Germinal center (tissue), 1 donor: ENCODE measurements at places on chromosomes 11 and 22.

GRCh38 chr22:22655452-22656290, 11.3 kb downstream of the GGTLC2 start:
- no peak for DNase-seq

DNA sequence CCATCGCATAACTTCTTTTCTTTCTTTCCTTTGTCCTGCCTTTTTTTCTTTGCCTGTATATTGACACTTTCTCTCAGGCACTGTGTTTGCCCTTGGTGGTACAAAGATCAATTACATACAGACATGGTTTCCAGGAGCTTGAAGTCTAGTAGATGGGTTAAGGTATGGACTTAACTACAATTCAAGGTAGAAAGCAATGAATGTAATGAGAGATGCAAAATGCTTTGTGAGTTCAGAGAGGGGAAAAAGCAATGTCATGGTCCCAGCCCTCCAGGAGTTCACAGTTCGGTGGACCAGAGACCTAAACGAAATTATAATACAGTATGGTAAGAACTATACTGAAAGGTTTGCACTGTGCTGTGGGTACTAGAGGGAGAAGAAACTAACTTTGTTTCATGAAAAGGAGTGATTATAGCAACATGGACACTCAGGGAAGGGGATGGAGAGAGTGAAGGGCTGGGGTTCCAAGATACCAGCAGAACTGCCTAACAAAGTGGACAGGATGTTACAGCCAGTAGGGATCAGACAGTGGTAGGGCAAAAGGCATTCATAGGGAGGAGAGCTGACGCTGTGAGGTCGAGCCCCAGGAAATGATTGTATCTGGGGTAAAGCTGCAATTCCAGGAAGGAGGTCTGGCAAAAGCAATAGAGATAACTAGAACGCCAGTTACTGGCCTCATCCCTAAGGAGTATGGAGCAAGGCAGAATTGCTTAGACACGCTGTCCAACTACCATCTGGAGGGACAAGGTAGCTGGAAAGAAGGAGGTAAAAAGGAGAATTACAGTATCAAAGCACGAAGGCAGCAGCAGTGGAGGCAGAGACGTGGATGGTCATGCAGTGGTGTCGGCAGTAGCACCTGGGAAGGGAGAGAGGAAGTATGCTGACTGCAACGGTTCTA, 158.3 kb upstream of the MTMR2 start:
- DNase-seq = no peak

DNA sequence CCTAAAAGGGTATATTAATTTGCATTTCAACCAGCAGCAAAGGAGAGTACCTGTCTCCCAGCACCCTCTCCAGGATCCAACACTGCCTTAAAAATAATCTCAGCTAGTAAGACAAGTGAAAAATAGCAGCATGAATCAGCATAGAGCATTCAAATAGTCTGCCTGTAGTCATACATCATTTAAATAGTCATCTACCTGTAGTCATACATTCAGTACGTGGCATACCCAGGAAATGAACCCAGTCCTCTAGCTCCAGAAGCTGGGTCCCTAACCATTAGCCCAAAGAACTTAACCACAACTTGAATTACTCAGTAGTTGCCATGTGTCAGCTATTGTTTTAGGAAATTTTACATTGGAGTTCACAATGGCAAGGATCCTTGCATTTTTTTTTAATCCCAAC, 9.3 kb downstream of the TENM4 start:
- DNase-seq = no peak

DNA sequence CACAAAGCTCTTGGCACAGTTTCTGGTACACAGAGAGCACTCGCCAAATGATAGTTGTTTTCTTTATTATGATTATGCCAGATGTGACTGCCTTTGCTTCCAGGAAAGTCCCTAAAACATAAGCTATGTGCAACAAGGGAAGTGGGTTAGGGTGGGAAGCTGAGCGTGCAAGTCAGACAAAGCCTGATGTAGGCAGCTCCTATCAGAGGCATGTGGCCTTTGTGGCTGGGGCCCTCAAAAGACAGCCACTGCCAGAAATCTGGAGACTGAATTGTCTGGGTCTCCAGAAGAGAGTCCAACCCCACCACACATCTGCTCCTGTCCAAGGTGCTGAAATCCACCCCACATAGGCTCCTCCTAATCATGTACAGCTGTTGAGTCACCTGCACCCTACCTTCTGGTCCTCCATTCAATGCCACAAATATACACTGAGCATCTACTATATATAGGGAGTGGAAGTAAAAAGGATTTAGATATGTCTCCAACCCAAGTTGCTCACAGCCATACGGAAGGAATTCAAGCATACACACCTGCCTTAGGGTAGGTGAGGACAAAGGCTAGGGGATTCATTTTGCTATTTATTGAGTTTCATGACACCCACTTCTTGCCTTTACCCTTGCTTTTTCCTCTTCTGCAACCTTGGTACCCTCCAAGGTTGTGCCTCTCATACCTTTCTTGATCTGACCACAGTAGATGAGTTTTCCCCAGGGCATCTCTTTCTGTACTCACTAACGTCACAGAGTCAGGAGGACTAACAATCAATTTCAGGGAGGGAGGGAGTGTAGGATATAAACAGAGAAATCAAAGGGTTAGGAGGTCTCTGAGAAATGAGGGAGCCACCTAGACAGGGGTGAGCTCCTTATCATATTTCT, 12.4 kb downstream of the SEC14L3 start:
- no peak for DNase-seq

DNA sequence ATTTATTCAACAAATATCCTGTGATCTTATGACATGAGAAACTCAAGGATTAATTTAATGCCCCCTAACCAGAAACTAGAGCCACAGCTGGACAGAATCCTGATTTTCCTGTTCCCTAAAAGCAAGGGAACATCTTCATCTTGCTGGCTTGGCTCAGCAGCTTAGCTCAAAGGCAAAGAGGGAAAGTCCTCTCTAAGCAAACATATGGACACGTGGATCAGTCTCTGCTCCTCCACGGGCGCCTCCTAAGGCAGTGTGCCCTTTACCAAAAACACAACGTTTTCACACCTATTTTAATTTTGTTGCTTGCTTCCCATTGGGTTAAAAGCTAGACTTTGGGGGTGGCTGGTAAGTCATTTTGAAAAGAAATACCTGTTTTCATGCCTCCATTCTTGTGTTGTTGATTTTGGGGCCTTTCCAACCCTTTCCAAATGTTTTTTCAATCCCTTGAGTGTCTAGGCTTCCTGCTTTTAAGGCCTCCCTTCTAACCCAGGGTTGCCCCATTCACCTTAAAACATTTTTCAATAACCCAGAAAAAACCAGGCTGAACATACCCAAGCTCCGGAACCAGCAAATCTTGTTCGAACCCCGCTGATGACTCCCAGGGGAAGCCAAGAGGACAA, 15.5 kb downstream of the SLC1A2 start:
- no peak for DNase-seq

DNA sequence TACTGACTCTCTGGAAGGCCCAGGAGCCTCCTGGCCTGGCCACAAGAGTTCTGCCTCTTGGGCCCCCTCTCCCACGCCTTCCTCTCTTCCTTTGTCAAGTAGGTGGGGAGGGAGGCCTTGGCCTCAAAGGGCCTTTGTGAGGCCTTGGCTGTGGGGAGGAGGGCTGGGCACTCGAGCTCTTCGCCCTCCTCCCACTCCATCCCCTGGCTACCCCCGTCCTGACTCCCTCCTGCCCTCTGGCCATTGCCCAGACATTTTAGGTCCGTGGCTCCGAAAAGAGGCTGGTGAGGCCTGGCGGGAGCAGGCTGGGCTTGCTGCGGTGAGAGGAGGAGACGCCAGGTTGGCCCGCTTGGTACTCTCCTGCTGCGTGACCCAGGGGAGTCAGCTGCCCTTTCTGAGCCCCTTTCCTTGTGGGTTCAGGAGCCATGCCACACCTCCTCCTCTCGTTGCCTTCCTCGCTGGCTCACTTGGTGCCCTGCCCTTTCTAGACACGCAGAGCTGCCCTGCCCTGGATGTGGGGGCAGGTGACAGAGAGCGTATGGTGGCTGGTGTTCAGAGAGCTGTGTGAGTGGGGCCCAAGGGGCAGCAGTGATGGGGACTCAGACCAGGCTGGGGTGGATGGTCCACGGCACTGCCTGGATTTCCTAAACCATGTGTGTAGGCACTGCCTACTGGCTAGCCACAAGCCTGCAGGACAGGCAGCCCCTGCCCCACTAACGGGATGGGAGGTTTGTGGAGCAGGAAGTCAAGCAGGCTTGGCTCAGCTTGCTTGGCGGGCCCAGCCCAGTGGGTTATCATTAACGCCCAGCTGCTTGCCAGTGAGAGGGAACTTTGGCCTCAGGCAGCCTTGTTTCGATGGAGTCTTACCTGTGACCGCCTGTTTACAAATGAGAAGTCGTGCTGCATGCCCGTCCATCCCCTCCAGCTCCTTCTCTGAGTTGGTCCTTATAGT, 15.8 kb upstream of the OMP start:
- DNase-seq = no peak

DNA sequence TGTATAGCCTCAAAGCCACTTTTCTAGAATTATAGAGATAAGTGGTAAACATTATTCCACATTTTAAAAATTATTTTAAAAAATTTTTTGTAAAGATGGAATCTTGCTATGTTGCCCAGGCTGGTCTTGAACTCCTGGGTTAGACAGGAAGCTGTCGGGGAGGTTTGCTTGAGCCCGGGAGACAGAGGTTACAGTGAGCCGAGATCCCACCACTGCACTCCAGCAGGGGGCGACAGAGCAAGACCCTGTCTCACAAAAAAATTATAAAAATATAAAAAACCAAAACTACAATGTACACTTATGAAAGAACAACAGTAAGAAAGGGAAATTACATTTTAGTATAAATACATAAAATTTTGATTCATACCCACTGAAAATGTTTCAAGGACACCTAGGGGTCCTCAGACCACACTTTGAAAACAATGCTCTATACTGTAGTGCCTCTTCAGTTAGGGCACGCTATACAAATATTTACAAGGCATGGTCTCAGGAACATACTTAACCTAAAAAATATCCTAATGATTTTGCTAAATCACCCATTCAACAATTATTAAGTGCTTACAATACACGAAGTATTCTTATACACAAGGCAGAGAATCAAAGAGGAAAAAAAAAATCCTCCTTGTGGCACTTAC, 111.2 kb downstream of the MRTFA start:
- DNase-seq = no peak

- DNase-seq = no peak
Measured at GRCh38 chr11:79021601-79022000, 419.2 kb downstream of the TENM4 start.
